ENCODE measurements at places on chromosomes 5 and 9. TPM values are rescaled to one million over a fixed set of nuclear protein-coding genes. Genes with fewer than 3 reads are reported as not detected.
A peak's percentile ranks its signal among the peaks of the same experiment; 100 is the strongest.

DNA sequence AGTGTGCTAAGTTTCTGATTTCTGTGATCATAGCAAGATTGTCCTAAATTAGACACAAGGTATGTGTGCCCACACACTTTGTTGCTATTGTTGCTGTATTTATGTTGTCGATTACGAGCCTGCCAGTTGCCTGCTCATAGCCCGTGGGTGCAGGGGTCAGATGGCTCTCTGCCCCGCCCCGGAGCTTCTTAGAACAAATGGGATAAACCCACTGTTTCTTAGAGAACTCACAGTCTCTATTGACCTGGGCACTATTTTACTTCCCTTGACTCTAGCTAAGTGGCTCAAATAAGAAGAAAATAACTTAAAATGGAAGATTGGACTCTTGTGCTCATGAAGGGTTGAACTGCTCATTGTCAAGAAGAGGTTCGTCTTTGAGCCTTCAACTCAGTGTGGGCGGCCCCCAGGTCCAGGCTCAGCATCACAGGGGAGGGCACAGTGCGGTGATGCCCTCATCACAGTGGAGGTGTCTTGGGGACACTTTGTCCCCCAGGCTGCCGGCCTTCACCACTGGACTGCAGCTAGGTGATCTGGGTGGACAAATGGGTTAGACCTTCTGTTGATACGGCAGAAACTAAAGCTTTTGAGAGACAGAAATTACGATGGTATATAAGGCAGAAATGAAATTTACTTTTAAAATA, 155.5 kb downstream of the TENT4A start:
- DNase-seq = no peak

DNA sequence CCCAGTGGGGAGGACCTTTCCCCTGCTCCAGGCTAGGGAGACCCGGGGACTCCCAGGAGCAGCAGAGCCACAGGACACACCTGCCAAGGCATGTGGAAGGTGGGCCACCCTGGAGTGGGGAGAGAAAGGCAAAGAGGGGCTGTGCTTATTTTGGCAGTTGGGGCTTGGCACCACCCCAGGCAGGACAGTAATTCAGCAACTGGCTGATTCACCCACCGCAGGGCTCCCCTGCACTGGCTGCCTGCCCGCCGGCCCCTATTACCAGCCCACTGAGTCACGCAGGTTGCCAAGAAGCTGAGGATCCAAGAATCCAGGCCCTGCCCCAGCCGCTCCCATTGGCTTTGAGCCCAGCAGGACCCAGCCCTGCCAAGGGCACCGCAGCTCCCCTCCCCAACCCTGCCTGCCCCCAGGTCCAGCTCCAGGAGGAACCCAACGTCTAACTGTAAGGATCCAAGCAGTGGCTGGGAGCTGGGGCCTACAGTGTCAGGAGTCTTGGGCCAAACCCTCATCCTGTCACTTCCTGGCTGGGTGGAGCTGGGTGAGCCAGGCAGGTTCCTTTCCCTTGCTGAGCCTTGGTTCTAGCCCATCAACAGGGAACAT, 14.2 kb upstream of the RALGDS start:
- DNase-seq = peak; percentile 60

DNA sequence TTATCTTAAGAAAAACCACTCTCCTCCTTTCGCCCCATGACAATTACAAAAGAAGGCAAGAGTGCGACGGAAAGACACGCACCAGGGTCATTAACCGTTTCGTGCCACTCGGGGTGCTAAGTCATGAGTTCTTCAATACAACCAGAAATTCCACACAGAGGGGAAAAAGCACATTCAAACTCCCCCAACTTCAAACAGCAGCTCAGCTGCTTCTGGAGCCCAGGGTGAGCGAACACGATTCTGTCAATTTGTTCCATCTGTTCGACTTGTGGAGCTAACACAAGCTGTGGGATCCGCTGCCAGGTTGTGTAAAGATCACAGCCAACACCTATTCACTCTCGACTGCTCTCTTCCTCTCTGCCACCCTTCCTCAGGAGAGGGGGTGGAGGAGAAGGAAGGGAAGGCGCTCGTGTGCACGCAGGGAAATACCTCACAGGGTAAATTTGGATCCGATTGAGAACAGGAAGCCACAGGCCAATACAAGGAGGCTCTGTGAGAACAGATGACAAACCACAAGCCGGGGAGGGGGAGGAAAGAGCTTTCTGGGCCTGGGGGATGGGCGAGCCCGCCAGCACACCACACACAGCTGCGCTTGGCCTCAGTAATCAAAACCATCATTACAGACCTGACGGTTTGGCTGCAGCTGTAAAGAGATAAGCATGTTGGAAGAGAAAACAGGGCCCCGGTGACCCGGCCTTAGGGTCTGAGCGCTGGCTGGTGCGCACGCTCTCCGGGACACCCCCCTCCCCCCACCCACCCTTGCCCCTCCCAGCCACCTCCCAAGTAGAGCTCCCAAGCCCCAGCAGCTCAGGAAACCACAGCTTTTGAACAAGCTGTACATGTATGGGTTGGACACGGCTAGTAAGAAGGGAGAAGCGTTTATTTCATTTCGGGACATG, 54.3 kb downstream of the PTCH1 start:
- peak; percentile 94 for DNase-seq

DNA sequence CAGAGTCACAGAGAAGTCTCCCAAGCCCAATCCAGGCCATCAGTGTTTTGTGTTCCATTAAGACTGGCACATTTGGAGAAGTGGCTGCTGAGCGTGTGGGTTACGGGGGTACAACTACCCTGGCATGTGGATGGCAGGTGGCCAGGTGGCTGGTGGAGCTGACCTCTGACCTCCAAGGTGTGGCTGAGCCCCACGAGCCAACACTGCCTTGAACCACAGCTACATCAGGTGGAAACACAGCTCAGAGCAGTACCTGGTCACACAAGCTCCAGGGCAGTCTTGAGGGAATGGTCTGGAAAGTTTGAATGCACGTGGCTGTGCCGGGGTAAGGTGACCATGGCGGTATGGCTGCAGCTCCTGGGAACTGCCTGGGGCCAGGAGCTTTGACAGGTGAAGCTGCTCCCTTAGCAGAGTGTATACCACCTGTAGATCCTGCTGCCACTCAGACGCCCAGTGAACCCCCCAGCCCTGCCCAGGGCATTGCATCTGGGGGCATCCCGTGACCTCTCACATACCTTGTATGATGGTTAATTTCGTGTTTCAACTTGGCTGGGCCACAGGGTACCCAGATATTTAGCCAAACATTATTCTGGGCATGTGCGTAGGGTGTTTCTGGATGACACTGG, 207.9 kb downstream of the GADD45G start:
- no peak for DNase-seq

DNA sequence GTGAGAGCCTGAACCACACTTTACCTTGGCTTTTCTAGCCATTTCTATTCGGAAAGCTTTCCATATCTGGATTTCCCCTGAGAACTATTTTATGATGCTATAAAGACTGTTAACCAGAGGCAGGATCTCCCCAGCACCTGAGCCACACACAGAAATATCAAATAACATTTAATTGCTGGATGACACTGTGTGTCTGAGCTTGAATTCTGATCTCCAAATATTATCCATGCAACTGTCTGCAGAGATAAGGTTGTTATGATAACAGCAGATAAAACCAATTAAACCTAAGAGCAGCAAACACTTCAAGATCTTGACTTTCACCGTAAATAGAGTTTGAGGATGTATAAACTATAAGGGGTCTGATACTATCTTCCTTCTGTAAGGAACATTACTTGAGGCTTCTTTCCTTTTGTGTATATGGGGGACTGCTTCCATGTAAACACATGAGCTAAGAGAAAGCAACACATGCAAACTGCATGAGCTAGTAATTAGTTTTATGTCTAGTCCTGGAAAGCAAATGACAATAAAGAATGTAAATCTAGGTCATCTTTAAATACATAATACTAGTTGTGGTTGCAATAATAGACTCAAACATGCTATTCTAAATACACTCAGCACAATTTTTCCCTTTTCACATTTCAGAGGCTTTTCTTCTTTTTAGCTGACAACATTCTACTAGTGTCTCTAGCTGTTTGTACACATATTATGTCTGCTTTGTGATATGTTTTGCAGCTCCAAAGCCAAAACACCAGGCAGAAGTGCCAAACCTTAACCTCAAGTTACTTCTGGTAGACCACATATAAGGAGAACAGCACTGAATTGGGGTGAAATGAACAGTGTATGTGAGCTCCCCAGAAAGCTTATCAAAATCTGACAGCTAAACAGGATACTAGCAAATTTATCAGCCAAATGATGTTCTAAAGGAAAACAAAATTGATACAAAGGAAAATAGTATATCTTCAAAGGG, 136.5 kb downstream of the EFNA5 start:
- no peak for DNase-seq

GRCh38 chr5:14859980-14860379, 11.6 kb downstream of the ANKH start:
- DNase-seq = no peak

The SLC34A3 gene
- total RNA-seq = 0.04 TPM

The UNC5A gene
- 0.62 TPM for total RNA-seq
